ENCODE measurements at places on chromosomes 13 and 19.

- no peak for DNase-seq
Measured at GRCh38 chr19:49873834-49874233, 3.3 kb downstream of the AKT1S1 start.

DNA sequence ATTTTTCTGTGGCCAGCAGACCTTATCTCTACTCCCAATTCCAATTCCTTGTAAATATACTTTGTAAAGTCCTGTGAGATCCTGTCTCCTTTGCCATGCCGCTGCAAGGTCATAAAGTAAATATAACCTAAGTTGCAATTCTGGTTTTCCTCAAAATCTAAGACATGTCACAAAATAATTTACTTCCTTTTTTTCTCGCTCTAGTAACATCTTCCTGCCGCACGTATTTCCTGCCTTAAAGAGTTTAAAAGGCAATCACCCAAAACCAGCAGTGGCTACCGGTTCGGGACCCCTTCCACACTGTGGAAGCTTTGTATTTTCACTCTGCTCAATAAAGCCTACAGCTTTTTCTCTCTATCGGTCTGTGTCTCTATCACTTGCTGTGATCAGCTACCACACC, 832.0 kb upstream of the SLITRK5 start:
- DNase-seq, result no peak

- no peak for DNase-seq
Measured at GRCh38 chr19:53903055-53903680, 5.9 kb upstream of the CACNG7 start.

DNA sequence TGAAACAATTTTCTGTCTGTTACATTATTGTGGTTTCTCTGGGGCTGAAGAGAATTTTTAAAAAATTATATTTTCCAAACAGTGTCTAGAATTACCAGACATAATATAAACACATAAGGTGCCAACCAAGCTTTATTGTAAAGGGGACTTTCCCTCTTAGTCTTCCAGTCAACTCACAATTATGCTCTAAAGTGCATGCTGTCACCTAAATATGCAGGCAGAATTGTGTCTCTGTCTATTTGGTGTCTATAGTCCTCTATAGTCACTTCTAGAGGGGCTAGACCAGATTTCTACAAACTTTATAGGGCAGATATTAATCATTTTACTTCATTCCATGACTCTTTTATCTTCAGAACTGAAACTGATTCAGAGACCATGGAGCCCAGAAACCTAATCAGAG, 12.8 kb downstream of the ZNF254 start:
- DNase-seq, result no peak

DNA sequence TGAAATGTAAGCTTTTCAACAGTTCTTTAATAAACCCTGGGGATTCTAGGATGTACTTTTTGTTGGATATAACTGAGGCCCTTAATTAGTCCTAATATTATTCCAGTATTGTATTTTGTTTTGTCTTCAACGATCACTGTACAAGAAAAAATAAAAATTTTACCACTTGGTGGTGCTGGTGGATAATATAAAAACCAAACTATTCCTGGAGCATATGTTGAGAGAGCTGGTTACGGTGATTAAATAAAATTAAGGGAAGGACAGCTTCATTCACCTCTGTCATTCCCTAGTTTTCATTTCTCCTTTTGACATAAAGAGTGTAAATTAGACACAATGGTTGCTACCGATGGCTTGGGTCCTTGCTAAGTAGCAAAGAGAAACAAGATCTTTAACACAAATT, 598.6 kb upstream of the PCDH20 start:
- no peak for DNase-seq

DNA sequence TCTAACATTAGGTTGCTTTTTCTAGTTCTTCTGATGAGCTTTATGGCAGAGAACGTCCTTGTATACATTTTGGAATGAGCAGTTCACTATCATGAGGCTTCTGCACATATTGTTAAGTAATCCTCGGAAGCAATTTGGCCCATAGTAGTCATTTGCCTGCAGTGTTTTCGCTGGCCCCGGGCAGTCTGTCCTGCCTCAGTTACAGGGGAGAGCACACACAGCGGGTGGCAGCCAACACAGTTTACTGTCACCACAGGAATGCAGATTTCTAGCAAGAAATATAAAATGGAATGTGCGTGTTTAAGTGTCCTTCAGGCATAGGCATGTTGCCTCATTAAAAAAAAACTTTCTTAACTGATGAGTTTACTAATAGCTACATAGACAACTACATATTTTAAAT, 71.5 kb upstream of the GJB6 start:
- no peak for DNase-seq

DNA sequence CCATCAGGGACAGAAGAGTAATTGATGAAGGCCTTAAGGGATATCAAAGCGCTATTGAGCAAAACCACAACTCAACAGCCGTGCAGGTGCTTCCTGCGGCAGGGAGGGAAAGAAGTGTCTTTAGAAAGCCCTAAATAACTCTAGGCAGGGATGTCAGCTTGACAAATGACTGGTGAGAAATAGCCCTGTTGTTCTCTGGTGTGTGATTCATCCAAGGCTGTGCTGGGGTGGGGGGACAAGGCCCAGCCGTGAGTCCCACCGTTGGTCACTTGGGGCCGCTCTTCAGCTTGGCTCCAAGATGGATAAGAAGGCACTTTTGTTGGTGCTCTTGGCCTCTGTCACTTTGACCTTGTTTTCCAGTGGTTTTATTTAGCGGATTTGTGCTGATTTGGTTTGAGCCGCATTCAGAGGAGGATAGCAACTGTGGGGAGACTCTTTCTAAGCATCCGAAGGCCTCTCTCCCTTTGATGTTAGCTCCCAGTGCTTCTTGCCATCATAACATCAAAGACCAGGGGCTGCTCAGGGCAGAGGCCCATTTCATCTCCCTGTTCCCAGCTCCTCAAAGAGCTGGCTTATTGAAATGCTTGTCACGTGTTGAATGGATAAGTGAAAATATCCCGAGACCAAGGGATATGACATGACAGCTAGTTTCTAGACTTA, 130.3 kb upstream of the SERP2 start:
- DNase-seq, result no peak

- peak; percentile 93 for DNase-seq
Measured at GRCh38 chr19:46860846-46861690, at the start of gene ARHGAP35. Gene ARHGAP35 (plus strand): TSS chr19:46860997. CDS start chr19:46918676, 57,679 bp downstream.

- no peak for DNase-seq
Measured at GRCh38 chr13:75264611-75265010, 217.4 kb downstream of the TBC1D4 start.

DNA sequence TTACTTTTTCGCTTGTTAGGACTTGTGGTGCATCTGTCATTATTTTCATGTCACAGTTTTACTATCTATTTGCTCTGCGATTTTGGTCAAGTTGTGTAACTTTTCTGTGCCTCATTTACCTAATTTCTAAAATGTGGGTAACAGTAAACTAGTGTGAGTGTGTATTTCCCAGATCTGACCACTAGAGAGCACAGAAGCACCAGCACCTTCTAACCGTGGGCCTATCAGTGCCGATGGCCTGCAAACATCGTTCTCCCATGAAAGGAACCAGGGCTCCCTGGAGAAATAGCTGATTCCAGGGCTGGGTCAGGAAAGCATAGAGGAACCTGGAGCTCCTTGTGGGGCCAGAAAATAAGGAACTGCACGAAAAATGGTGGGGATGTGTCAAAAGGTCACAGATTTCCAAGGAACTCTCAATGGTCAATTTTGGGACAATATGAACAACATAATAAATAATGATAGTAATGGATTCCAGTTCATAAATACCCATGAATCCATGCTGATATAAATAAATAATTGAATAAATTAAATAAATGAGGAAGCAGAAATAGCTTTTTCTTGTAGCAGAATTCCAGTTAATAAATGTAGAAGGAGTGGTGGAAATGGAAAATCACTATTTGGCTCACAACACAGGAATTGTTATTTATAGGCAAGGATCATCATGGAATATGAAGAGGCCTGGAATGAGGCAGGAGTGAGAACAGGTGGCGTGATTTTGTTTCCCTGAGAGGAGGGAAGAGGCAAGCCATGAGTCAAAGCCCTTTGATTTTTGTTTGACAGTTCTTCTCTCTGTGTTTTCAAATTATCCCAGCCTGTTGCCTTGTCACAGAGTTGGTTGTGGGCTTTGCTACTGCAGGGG, 31.1 kb downstream of the CEACAM8 start:
- DNase-seq, result no peak

DNA sequence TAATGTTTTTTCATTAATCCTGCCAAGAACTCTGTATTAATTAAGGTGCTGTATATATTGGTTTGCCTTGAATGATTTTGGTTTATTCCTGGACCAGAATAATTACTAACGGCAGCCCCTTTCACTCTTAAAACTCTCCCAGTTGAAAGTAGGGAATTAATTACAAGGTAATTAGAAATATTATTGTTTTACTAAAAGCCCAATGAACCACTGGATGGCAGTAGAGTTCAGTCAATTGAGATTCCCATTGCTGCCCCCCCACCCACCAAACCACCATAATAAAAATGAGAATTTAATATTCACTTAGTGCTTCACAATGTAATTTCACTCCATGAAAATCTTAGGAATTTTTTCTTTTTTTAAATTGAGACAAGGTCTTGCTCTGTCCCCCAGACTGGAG, 13.7 kb downstream of the WBP4 start:
- DNase-seq, result no peak

DNA sequence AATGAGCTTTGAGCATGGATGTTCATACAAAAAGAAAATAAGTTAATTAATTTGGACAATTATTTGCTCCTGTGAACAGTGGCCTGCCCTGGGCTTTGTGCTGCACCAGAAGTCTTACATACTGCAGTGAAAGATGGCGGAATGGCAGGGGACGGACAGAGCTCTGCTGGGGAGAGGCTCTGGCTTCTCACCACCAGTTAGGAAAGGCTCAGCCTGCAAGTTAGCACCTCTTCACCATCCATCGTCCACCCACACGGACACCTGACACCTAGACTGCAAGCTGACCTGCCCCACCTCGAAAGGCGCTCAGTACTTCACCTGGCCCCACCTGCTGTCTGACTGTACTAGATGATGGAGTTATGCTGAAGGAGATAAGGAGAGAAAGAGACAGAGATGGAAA, 203.9 kb upstream of the IRS2 start:
- no peak for DNase-seq

GRCh38 chr13:99353836-99354235, 46.6 kb upstream of the GPR183 start:
- DNase-seq, result peak; percentile 47

DNA sequence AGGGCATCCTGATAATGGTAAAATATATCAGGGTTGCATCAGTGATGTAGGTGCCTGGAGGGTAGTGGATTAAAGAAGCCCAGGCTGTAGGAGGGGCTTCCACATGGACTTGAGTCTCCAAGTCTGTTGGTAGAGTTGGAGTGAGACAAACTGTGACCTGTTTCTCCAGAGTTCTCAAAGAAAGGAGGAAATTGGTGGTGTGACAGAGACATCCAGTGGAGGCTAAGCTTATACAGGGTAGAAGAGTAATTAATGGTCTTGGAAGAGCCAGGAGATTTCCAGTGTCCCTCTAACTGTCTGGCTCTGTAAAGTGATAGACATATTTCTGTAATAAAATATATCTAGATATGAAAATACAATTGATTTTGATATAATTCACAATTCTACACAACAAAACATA, 61.1 kb downstream of the GPC5 start:
- no peak for DNase-seq

DNA sequence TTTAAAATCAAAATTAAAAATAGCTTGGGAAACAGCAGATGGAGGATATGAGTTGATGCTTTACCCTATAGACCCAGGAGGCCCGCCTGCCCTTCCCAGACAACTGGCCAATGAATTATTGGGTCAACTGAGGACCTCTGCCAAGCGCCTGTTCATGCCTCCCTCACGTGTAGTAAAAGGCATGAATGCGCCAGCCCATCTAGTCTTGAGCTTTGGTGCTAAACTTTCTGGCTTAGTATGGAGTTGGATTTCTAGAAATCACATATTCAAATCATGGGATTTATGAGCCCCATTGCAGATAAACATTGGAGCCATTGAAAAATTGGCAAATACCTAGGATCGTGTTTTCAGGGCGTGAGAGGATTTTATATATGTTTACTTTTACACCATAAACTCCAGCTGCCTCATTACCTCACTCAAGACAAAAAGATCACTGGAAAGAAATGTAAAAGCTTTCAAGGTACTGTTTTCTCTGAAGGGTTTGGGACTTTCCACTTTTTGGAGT, 47.1 kb downstream of the COL4A2 start:
- DNase-seq, result no peak

DNA sequence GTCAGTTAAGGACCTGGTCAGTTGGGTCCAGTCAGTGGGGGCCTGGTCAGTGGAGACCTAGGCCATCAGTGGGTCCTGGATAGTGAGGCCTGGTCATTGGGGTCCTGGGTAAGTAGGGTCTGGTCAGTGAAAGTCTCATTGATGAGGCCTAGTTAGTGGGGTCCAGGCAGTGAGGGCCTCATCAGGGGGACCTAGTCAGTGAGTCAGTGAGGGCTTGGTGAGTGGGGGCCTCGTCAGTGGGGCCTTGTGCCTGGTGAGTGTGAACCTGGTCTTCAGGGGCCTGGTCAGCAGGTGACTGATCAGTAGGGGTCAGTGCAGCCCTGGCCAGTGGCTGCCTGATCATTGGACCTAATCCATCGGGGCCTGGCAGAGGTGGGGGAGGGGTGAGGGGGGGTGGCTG, 42.6 kb upstream of the TPM4 start:
- DNase-seq, result no peak

DNA sequence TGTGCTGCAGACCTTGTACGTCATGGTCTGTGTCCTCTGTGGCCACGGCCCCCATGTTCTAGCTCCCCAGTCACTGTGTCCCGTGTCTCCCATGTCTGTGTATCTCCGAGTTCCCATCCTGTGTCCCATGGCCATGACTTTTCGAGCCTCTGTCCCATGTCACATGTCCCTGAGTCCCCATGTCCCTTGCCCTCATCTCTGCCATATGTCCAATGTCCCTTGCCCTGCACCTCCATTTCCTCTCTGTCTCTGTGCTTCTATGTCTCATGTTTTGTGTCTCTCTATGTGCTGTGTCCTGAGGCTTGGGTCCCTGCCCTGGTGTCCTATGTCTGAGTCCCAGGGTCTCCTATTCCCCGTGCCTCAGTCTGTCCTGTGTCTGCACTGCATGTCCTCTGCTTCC, 2.0 kb downstream of the ATP4A start:
- DNase-seq, result no peak

DNA sequence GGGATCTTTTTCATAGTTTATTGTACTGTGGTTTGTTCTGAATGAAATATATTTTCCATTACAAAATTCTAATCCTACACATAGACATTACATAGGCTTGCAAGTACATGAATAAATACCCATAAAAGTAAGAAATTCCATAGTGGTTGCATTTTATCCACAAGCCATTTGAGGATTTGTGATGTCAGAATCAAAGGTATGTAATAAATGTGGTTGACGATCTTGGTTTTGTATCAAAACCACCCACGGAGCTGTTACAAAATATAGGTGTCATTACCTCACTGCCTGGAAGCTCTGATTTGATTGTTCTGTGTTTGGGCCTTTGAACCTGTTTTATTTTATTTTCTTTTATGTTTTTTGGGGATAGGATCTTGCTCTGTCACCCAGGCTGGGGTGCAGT, 125.1 kb downstream of the NALCN start:
- DNase-seq, result no peak

- no peak for DNase-seq
Measured at GRCh38 chr13:40159736-40160135, 504.3 kb downstream of the COG6 start.
